ENCODE measurements at places on chromosomes 5 and 9.

DNA sequence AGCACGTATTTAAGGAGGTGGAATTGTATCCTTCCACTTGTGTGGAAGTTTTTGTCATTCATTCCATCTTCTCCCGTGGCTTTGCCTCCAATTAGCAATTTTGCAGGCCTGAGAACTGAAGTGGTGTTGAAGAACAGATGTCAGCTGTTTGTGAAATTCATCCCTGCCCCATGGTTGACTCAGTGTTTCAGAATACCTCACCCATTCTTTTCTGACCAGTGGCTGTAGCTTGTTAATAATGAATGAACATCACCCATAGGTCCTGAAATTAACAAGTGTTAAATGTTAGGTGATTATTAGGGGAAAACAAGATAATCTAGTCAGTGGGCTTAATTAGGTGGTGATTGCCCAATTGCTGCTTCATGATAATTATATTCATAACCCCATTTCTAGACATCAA is 11.7 kb downstream of the ZNF462 start:
- DNase-seq: no peak

GRCh38 chr5:44446399-44446798 is 57.2 kb upstream of the FGF10 start:
- DNase-seq: no peak

DNA sequence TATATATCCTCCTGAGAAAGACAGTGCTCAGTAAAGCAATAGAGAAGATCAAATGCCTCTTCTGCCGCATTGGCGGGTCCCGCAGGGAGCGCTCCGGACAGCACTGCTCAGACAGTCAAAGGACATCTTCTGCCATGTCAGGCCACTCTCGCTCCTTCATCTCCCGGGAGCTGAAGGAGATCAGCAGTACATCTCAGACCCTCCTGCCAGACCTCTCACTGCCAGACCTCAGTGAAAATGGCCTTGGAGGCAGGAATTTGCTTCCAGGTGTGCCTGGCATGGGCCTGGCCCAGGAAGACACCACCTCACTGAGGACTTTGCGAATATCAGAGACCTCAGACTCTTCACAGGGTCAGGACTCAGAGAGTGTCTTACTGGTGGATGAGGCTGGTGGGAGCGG is 12.2 kb downstream of the PTGER4 start:
- no peak for DNase-seq

GRCh38 chr9:21605489-21605931 is 123.4 kb upstream of the IFNE start:
- no peak for DNase-seq

DNA sequence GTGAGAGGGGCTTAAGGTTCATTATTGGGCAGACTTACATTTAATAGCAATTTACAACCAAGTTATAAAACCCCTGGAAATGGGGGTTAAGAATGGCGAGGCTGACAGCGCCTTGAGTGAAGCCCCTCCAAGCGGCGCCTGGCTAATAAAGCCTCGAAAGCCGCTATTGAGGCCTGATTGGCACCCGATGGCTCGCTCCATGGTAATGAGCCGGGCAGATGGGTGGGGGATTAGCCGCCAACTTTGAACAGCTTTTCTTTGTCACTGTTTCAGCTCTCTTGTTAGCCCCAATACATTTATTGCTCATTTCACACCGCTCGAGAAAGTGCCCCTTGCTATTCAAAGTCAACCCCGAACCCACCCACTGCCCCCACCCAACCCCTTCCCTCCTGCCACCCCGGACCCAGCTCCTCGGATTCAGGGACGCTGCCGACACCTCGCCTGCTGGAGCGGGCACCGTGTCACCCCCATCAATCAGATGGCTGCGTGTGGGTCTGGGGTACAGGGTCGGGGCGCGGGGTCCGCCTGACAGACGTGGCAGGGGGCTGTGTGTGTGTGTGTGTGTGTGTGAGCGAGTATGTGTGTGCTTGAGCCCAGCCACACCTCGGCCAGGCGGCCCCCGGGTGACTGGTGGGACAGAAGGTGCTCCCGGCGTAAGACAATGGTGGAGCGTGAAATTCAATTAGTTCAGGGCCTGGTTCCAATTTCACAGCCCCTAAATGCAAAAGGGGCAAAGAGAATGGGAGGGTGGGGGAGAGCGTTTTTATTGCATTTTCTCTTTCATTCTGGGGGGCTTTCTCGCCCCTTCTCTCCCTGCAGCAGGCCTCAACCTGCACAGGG is 34.2 kb downstream of the ASS1 start:
- peak; percentile 35 for DNase-seq

DNA sequence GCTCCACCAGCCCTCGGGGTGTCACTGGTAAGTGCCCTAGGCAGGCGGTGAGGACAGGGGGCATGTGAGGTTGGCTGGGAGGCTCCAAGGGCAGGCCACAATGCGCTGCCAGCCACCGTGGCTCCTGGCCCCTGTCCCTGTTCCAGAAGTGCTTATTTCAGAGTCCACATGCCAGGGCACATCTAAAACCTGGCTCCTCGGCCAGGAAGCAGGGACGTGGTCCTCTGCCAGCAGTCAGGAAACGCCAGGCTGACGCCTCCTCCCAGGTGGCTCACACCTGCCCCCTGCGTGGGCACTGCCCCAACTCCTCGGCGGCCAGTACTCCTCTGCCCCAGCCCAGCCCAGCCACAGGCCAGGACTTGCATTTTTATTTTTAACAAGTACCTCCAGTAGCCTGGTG is 68.5 kb downstream of the SECISBP2 start:
- peak; percentile 43 for DNase-seq

- DNase-seq: no peak
These were observed 22.1 kb upstream of the KIF2A start for GRCh38 chr5:62283861-62284260.
